ENCODE measurements at places on chromosomes 7 and 10. TPM values are rescaled to one million over a fixed set of nuclear protein-coding genes. Genes with fewer than 3 reads are reported as not detected.
A peak's percentile ranks its signal among the peaks of the same experiment; 100 is the strongest.

SFRP5 gene
- total RNA-seq = not detected

GRCh38 chr7:17948526-17949238 is 8.4 kb upstream of the SNX13 start:
- no peaks in the 10 kb centered on the region for H3K36me3 ChIP-seq
- no peaks in the 10 kb centered on the region for H3K27me3 ChIP-seq
- H3K4me1 ChIP-seq = no peaks in the 10 kb centered on the region
- no peak for DNase-seq
- no peak overlapping the region for H3K4me3 ChIP-seq

- no peaks in the 10 kb centered on the region for H3K27me3 ChIP-seq
- no peak overlapping the region for H3K27ac ChIP-seq
- H3K36me3 ChIP-seq = no peaks in the 10 kb centered on the region
- no peak for DNase-seq
- H3K4me1 ChIP-seq = no peaks in the 10 kb centered on the region
Observed at GRCh38 chr10:78250313-78251015, 216.8 kb downstream of the RPS24 start.

- no peaks in the 10 kb centered on the region for H3K36me3 ChIP-seq
- no peak overlapping the region for H3K27ac ChIP-seq
- no peaks in the 10 kb centered on the region for H3K4me1 ChIP-seq
- no peak overlapping the region for H3K4me3 ChIP-seq
- no peak for DNase-seq
Observed at GRCh38 chr10:71562904-71563303, 156.7 kb downstream of the C10orf105 start.

GRCh38 chr10:1185911-1186682 is 129.9 kb downstream of the WDR37 start:
- no peak overlapping the region for H3K4me3 ChIP-seq
- H3K36me3 ChIP-seq = no peaks in the 10 kb centered on the region
- H3K27ac ChIP-seq = no peak overlapping the region
- no peaks in the 10 kb centered on the region for H3K4me1 ChIP-seq

- no peak overlapping the region for H3K27ac ChIP-seq
- H3K4me1 ChIP-seq = peaks cover 6% of the 10 kb centered on the region
- no peaks in the 10 kb centered on the region for H3K36me3 ChIP-seq
- no peak for DNase-seq
Observed at GRCh38 chr7:73829921-73830680, 695 bp upstream of the CLDN4 start.

- no peak overlapping the region for H3K27ac ChIP-seq
- H3K36me3 ChIP-seq = no peaks in the 10 kb centered on the region
- H3K27me3 ChIP-seq = no peaks in the 10 kb centered on the region
- no peak for DNase-seq
Observed at GRCh38 chr10:86127274-86127819, 239.2 kb downstream of the GRID1 start.

GRCh38 chr10:7626283-7626682 is 40.5 kb downstream of the ITIH5 start:
- H3K4me1 ChIP-seq = no peaks in the 10 kb centered on the region
- no peaks in the 10 kb centered on the region for H3K27me3 ChIP-seq
- H3K27ac ChIP-seq = no peak overlapping the region
- no peak for DNase-seq
- no peak overlapping the region for H3K4me3 ChIP-seq

RPA3 gene
- 149 TPM for total RNA-seq

IPMK gene
- 7.6 TPM for total RNA-seq

TUBB8 gene
- total RNA-seq = not detected

NRP1 gene
- total RNA-seq = 2.1 TPM

MMD2 gene
- total RNA-seq = not detected

DNA sequence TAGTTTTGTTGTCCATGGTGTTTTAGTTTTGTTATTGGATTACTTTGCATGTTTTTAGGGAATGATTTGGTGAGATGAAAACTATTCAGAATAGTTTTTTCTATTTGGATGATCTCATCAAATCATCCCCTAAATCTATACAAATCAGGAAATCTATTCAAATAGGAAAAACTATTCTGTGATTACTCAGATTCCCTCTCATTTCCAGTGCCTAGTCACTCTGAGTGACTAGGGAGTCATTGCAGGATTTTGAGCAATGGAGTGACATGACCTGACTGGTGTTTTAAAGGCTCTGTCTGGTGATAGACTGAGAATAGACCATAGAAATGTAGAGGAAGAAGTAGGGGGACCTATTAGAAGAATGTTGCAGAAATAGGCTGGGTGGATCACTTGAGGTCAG is 72.4 kb downstream of the TPST1 start:
- no peaks in the 10 kb centered on the region for H3K27me3 ChIP-seq
- no peak for DNase-seq
- H3K4me1 ChIP-seq = no peaks in the 10 kb centered on the region
- no peaks in the 10 kb centered on the region for H3K36me3 ChIP-seq
- no peak overlapping the region for H3K27ac ChIP-seq

GRCh38 chr10:120365872-120366271 is 91.2 kb upstream of the PLPP4 start:
- no peak overlapping the region for H3K27ac ChIP-seq
- no peak for DNase-seq
- no peaks in the 10 kb centered on the region for H3K4me1 ChIP-seq
- H3K27me3 ChIP-seq = no peaks in the 10 kb centered on the region
- H3K4me3 ChIP-seq = no peak overlapping the region

DNA sequence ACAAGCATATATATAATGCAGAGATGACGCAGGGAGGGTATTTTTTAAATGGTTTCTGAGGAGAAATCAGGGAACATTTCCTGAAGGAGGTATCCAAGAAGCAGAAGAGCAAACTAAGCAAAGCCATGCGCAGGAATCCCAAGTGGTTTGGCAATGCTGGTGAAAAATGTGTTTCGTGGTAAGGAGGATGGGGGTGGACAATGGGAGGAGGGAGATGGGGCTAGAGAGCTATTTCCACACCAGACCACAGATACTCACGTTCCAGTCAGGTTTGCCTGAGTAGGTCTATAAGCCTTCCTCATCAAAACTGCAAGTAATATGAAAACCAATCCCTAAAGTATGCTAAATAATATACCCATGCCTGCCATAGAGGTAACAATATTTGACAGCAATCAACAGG is 223.7 kb upstream of the MKLN1 start:
- peaks cover 68% of the 10 kb centered on the region for H3K4me1 ChIP-seq
- peak; percentile 16 for DNase-seq
- no peak overlapping the region for H3K27ac ChIP-seq
- H3K4me3 ChIP-seq = peak overlapping the region; percentile 8

FOXI2 gene
- not detected for total RNA-seq

FAM25G gene
- total RNA-seq = not detected

GRCh38 chr7:114857605-114858004 is 64.3 kb upstream of the MDFIC start:
- H3K27me3 ChIP-seq = no peaks in the 10 kb centered on the region
- H3K4me1 ChIP-seq = no peaks in the 10 kb centered on the region
- no peaks in the 10 kb centered on the region for H3K36me3 ChIP-seq
- DNase-seq = no peak
- H3K27ac ChIP-seq = no peak overlapping the region

ASZ1 gene
- total RNA-seq = not detected

- H3K27ac ChIP-seq = no peak overlapping the region
- DNase-seq = no peak
- no peak overlapping the region for H3K4me3 ChIP-seq
- no peaks in the 10 kb centered on the region for H3K36me3 ChIP-seq
Observed at GRCh38 chr7:77866786-77867536, 68.4 kb downstream of the PHTF2 start.

PNLIPRP3 gene
- not detected for total RNA-seq

ACTL6B gene
- total RNA-seq = not detected

SPDYE5 gene
- total RNA-seq = not detected

GRCh38 chr7:46213154-46213537 is 292.1 kb upstream of the IGFBP3 start:
- no peak for DNase-seq
- no peak overlapping the region for H3K4me3 ChIP-seq
- H3K36me3 ChIP-seq = no peaks in the 10 kb centered on the region
- H3K27me3 ChIP-seq = no peaks in the 10 kb centered on the region

MICALL2 gene
- total RNA-seq = 2.1 TPM

GRCh38 chr7:64602518-64602917 is 39.6 kb upstream of the ZNF680 start:
- H3K27me3 ChIP-seq = no peaks in the 10 kb centered on the region
- no peak for DNase-seq
- no peak overlapping the region for H3K27ac ChIP-seq
- no peak overlapping the region for H3K4me3 ChIP-seq
- no peaks in the 10 kb centered on the region for H3K4me1 ChIP-seq

CALCR gene
- total RNA-seq = not detected

FBH1 gene
- total RNA-seq = 58.7 TPM

DNA sequence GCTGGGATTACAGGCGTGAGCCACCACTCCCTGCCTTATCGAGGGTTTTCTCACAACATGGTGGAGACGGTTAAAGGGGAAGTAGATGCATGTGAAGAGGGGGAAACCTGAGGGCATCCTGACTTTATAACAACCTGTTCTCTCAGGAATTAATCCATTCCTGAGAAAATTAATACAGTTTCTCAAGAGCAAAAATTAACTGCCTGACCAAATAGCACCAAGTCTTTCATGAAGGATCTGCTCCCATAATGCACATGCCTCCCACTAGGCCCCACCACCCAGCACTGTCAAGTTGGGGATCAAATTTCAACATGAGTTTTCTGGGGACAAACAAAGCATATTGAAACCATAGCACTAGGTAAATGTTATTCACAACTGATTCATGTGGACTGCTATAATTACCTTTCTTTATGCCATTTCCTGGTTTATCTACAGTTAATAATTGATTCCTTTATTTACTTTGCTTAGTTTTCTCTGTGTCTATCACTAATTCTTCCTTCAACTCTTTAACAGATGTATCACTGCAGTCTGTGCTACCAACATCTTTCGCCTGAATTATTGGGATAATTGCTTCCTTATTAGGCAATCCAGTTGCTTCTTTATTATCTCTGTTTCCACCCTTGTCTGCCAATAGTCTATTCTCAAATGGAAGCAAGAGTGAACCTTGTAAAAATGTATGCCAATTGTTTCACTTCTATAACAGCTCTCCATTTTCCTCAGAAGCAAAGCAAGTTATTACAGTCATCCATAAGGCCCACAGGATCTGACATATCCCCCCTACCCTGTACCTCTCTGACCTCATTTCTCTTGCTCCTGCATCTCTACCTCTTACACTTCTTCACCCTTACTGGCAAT is 12.9 kb upstream of the MICU1 start:
- H3K4me1 ChIP-seq = no peaks in the 10 kb centered on the region
- H3K27me3 ChIP-seq = no peaks in the 10 kb centered on the region
- H3K27ac ChIP-seq = no peak overlapping the region

- no peak for DNase-seq
- H3K27me3 ChIP-seq = no peaks in the 10 kb centered on the region
- H3K36me3 ChIP-seq = no peaks in the 10 kb centered on the region
- no peaks in the 10 kb centered on the region for H3K4me1 ChIP-seq
Observed at GRCh38 chr10:133044401-133044811, 43.3 kb upstream of the ADGRA1 start.

All from CD8-positive, alpha-beta memory T cell (primary cell).